ENCODE measurements at places on chromosomes 2 and 18. TPM values are rescaled to one million over a fixed set of nuclear protein-coding genes. Genes with fewer than 3 reads are reported as not detected.

Gene CYP27A1
- 12.7 TPM for total RNA-seq

Gene FEV
- not detected for total RNA-seq

Gene GPR155
- total RNA-seq, result 1.1 TPM

Gene CERKL
- total RNA-seq, result not detected

Gene LIPG
- total RNA-seq, result 0.26 TPM

Gene CD302
- total RNA-seq, result 13.1 TPM

Gene BOK
- 23.8 TPM for total RNA-seq

Gene SLC40A1
- total RNA-seq, result 153 TPM

Data from dermis lymphatic vessel endothelial cell (primary cell).